NCI-H1436 (cell line): ENCODE measurements at places on chromosomes 7 and 10.

- DNase-seq: no peak
Measured at GRCh38 chr10:29859521-29860130, 199.8 kb downstream of the JCAD start.

DNA sequence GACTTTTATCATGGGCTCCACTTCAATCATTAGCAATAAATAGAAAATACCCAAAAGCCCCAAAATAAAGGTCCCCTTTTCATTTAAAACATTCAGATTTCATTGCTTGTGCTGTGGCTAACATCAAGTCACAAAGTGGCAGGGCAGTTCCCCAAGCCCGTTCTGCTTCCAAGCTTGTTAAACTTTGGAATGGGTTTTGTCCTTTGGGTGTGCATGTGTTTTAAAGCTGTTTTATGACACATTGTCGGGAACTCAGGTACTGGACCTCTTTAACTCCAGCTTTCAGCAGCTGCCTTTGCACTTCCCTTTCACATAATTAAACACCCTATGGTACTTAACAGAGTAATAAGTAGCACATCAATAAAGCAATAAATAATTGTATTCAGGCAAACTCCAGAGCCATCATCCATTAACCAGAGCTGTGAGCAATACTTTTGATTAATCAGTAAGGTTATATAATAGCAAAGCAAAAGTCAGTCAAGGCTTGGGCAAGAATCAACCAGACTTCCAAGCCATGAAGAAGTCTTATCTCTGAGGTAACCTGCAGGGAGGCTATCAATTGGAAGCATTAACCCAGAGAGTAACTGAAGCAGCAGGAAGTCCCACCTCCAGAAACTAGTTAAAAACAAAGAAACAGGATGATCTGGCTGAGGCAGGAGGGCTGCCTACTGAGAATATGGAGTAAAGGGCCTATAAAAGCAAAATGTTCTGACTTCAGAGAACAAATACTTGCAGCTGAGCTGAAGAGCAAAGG is 56.1 kb upstream of the ARID5B start:
- no peak for DNase-seq

DNA sequence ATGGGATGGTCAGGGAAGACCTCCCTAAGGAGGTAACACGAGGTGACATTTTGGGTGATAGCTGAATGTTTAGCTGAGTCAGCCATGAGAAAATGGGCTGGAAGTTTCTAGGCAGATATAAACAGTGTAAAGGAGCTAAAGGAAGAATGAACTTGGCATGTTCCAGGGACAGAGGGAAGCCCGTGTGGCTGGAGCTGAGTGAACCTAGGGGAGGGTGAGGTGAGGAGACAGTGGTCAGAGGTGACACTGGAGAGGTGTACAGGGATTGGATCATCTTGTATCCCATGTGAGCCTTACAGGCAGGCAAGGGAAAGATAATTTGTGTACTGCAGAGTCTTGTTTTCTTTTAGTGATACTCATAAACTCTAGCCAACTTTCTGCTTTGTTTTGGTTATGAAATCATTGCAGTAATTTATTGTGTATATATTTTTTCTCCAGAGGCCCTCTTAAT is 1.8 kb downstream of the STARD3NL start:
- DNase-seq: no peak

DNA sequence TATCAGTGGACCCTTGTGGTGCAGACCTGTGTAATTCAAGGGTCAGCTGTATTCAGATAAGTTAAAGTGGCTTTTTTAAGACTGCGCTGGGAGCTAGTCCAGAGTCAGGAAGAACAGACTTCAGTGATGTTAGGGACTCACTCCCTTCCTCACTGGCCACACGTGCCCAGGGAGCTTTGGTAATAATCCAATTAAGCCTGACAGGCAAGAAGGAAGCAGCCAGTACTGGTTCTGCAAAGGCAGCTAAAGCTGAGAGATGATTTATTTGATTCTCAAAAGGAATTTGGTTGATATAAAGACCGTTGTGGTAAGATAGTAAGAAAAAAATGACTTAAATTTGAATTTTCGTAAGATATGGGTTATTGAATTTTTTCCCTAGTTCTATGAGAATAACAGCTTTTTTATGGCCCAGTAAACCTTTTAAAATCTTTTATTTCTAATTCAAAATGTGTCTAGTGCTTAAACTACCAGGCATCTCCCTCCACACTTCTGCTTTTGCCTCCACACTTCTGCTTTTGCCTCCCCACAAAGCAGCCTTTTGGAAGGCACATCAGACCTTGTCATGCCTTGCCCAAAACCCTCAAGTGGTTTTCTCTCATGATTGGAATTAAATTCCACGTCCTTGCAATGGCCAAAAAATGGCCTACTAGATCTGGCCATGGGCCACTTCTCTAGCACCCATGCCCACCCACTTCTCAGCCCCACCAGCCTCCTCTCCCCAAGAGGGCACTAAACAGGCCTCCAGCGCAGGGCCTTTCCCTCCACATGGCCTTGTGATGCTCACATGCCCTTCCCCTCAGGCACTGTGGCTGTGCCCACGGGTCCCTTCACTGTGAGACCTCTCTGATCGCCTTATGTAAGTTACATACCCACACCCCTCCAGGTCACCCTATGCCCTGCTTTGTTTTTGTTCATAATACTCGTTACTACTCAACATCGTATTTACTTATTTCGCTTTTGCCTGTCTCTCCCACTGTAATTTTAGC is 92.5 kb downstream of the POU6F2 start:
- DNase-seq: no peak

DNA sequence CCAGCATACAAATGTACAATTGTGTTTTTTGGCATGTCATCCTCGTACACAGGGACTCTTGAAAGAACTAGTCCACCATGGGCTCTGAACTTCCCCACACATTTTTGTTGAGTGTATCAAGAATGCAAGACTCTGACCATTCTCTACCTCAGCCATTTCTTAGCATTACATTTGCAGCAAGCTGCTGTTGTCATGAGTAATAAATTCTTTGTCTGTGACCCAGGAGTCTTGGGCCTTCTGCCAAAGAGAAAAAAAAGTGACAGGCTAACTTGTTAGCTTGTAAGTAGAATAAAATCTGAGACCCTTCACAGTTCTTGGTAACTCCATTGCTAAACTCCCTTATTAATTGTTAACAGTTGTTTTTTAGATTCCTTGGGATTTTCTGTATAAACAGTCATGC is 542.3 kb upstream of the MBL2 start:
- DNase-seq: no peak

DNA sequence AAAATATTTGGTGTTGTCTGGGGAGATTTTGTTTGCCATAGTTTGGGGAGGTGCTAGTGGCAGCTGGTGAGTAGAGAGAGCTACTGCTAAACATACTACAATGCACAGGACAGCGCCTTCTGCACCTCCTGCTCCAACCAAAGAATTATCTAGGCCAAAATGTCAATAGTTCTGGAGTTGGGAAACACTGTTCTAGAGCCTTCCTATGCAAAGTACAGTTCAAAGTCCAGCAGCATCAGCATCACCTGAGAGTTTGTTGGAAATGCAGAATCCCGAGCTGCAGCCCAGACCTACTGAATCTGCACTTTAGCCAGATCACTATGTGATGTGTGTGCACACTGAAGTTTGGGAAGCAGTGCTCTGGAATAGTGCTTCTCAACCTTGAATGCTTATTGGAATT is 290.7 kb downstream of the TCF7L2 start:
- DNase-seq: no peak

DNA sequence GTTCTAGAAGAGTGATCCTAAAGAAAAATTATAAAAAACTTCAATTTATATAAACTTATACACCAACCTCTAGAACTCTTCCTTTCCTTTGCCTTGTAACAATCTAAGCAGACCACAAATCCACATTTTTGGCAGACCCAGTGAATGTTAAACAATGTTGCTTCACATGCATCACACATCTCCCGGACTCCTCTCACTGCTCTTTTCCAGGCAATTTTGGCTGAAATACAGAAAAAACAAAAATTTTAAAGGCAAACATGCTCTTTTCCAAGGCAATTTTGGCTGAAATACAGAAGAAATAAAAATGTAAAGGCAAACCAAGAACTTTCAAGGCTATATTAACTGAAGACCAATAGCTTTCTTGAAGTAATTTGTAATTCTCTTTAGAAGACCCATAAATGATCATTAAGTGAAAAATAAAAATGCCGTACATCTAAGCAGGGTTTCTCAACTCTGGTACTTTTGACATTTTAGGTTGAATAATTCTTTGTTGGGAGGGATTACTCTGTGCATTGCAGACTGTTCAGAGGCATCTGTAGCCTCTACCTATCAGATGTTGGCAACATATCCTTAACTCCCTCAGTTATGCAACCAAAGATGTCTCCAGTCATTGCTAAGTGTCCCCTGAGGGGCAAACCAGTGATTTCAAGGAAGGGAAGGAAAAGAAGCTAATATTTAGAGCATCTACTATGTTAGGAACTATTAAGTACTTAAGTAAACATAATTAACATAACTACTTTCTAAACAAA is 64.4 kb downstream of the NRBF2 start:
- no peak for DNase-seq

GRCh38 chr7:114644455-114644854 is 229.8 kb downstream of the FOXP2 start:
- DNase-seq: no peak

- DNase-seq: no peak
Measured at GRCh38 chr7:158726277-158726807, 21.7 kb upstream of the NCAPG2 start.

DNA sequence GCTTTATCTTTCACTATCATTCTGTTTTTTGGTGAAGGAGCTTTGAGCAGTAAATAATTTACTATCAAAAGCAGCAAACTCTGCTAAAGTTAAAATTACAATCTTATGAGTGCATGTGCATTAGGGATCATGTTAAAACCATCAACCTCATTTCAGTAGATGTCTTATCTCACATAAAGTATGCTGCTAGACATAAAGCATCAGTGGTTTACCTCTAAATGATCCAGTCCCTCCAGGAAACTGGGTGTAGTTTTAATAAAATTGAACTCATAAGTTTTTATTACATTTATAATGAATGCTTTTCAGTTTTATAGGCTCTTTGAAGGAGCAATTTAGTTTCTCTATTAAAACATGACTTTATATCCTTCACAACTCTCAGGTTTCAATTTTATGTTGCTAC is 108.7 kb downstream of the LRRN3 start:
- no peak for DNase-seq

DNA sequence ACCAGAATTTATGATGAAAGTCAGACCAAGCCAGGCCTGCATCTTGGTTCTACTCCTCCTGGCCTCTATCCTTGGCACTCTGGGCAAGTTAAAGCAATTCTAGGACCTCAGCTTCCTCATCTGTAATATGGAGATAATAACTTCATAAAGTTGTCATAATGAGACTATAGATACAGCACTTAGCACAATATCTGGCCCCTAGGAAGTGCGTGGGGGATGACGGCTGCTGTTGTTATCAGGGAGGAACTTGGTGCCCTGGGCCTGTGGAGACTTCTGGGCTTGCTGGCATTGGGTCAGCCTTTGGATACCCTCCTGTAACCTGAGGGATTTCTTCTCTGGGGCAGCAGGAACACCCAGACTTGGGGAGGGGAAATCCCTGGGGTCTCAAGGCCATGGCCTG is 27.6 kb downstream of the PFKFB3 start:
- DNase-seq: no peak

DNA sequence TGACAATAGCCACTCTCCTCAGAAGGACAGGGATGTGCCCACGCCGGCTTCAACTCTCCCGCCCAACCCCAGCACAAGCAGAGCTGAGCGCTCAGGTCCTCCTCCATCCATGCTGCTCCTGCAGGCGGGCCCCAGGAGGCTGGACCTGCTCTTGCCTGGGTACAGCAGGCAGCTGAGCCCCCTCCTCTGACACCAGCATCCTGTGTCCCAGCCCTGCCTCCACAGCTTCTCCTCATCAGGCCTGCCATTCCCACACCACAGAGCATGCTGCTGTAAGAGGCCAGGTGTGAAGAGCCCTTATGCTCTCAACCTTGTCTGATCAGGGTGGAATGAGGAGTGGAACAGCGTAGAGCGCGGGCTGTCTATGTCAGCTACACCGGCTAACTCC is 302.2 kb downstream of the PTPRN2 start:
- no peak for DNase-seq

- DNase-seq: no peak
Measured at GRCh38 chr7:110947408-110947807, 143.5 kb upstream of the LRRN3 start.

DNA sequence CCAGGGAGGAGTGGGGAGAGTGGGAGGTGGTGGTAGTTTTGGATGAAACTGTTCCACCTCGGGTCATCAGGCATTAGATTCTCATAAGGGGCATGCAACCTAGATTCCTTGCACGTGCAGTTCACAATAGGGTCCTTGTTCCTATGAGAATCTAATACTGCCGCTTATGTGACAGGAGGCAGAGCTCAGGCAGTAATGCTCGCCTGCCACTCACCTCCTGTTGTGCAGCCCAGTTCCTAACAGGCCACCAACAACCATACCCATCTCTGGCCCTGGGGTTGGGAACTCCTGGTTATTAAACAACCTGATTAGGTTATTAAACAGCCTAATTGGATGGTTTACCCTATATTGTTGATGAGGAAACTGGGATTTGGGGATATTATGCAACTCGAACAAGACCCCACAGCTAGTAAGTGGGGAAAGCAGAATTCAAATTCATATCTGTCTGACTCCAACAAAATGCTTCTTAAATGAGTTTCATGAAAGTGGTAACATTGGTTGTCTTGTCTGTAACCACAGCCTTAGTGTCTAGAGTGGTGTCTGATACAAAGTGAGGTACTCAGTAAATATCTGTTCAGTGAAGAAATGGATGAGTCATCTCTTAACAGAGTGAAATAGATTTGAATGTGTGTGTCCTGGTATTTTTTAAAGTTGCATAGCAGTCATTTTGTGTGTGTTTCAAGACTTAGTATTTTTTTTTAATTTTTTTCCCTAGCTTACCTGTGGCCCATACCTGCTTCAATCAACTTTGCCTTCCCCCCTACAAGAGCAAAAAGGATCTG is 101.6 kb downstream of the HECTD2 start:
- no peak for DNase-seq

GRCh38 chr10:33643042-33643441 is 308.6 kb upstream of the NRP1 start:
- no peak for DNase-seq

DNA sequence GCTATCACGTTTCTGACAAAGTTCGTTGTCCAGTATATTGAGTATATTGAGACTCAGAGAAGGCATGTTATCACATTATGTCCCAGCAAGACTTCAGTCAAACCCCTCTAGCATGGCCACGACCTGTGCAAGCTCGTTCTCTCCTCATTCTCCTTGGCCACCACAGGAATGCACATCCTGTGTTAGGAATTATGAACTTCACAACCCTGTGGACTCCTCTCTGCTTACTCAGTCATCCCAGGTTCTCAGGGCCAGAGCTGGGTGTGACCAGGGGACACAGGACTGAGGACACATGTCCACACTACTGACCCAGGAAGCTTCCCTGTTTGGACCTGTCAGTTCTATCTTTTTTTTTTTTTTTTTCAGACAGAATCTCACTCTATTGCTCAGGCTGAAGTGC is 4.4 kb downstream of the SH2D4B start:
- DNase-seq: no peak
